ENCODE measurements at places on chromosomes 6 and 20.

GRCh38 chr6:82589509-82590206, 226.0 kb downstream of the TPBG start:
- DNase-seq: peak; percentile 82

DNA sequence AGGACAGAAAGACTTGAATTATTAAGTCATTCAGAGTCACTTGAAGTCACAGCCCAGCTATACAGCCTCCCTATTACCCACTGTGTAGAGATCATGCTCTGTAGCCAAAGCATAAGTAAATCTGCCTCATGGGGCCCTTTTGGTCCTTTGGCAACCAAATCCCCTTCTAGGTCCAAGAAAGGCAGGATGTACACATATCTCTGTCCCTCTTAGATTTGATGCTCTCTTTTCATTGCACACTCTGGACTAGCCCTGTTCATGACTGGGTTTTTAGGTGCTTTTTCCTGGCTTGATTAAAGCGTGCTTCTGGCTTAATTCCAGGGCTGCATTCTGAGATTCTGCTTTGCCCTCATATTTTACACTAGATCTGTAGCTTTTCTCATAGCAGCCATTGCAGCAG, 296.8 kb downstream of the TENT5A start:
- DNase-seq: no peak

GRCh38 chr6:37212268-37212667, 42.3 kb downstream of the PIM1 start:
- DNase-seq: no peak

DNA sequence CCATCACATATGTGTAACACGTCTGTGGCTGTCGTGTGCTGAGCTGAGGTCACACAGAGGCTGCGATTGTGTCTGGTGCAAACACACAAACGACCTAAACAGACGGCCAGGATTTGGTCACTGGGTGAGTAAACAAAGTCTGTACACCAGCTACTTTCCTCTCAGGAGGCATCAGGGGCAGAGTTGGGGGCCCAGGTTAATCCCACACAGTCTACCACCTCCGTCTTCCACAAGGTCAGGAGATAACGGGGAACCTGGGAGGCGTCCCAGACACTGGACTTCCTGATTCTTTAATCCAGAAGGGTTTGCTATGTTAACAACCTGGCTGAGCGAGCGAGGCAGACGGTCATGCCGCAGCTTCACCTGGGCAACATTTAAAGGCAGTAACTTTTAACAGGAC, 1.5 kb downstream of the DACT2 start:
- DNase-seq: no peak

DNA sequence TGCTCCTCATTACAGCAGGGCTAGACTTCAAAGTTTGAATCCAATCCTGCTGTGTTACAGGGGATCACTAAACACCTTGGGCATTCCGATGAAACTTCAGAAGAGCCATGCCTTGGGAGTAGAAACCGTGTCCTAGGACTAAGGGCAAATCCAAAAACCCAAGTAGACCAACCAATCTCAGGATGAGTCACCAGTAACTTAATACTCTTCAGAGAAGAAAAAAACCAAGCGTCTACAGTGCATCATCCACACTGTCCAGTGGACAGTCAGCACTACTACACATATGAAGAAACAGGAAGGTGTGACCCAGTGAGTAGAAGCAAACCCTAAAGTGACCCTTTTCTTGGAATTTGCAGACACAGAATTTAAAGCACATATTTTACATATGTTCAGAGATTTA, 39.5 kb upstream of the VAPB start:
- DNase-seq: no peak

GRCh38 chr6:35181308-35181932, 32.3 kb upstream of the SCUBE3 start:
- DNase-seq: peak; percentile 22

GRCh38 chr6:118240878-118241528, 307.1 kb upstream of the PLN start:
- DNase-seq: no peak

GRCh38 chr6:36119209-36119608, 11.1 kb upstream of the MAPK13 start:
- no peak for DNase-seq

- DNase-seq: no peak
These were observed 86.7 kb upstream of the BACH2 start for GRCh38 chr6:90383196-90383822.

- no peak for DNase-seq
These were observed 190.9 kb downstream of the MAFB start for GRCh38 chr20:40497899-40498691.

Measured in NCI-H69 (cell line).